NCI-H774 (cell line): ENCODE measurements at places on chromosomes 11 and 22.

GRCh38 chr11:110174645-110175310 is 81.6 kb downstream of the ZC3H12C start:
- no peak for DNase-seq

GRCh38 chr11:121563003-121563402 is 110.2 kb upstream of the SORL1-AS1 start:
- no peak for DNase-seq

GRCh38 chr22:31872209-31872608 is 72.1 kb upstream of the YWHAH start:
- DNase-seq = no peak

DNA sequence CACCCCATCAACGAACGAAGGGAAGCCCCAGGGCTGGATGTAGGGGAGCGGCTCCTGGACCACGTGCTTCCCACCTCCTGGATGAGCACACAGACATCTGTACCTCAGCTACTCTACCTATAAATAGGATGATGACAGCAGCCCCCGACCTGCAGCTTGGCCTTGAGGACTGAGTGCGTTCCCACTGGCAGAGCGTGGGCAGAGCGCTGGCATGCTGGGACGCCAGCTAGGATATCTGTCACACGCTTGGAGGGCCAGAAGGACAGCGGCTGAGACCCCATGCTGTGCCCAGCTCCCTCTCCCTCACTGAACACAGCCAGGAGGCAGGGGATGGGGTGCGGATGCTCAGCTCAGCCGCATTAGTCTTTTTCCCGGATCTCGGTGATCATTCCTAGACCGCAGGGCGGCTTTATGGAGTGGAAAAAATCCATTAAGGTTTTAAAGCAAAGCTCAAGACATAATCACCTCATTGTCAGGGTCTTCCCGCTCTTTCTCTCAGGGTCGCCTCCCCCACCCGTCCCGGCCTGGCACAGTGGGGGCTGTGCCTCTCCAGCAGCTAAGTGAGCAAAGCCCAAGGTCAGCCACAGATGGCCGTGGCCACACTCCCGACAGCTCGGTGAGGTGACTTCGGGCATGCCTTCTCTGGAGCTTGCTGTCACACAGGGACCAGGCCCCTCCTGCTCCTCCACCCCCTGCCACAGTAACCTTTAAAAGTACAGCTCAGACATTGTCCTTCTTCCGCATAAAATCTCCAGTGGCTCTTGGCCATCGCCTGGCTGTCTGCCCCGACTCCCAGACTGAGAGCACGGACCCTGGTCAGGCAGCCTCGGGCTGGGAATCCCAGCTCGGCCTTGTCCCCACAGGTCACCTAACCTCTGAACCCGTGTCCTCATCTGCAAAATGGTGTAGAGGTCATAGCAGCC is 69.6 kb upstream of the SHISAL1 start:
- DNase-seq = no peak

DNA sequence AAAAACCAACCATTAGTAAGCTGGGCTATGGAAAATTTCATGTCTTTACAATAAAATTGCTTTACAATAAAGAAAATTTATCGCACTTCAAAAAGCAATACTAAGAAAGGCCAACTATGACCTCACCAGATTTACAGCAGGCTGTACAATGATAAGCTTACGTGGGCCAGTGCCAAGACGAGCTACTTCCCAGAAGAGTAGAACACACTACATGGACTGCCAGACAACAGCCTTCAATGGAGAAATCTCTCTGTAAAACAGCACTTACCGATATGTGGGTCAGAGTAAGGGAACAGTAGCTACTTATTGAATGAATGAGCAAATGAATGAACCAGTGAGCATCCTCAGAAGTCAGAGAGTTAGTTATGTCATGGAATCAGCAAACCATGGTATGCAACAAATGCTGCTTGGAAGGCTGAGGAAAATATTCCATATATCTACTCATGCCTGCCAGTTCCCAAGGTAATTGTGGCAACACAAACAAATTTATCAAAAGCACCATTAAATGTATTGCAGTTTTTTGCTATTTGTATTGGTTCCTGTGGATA is 74.4 kb downstream of the SLC36A4 start:
- DNase-seq = no peak

DNA sequence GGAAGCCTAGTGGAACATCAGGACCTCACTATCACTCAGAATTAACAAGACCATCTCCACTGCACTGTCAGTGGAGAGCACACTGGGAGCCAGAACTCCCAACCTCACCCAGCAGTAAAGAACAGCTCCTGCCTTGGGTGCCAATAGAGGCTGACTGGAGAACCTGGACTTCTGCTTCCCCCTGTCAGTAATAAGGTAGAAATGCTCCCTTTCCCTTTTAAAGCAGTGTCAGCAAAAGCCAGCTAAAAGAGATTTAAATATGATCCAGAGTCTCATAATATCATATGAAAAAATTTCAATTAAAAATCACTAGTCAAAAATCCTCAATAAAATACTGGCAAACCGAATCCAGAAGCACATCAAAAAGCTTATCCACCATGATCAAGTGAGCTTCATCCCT is 82.8 kb downstream of the SPATA19 start:
- no peak for DNase-seq

- DNase-seq = no peak
Observed at GRCh38 chr22:38859581-38860282, 12.3 kb downstream of the CBX6 start.

DNA sequence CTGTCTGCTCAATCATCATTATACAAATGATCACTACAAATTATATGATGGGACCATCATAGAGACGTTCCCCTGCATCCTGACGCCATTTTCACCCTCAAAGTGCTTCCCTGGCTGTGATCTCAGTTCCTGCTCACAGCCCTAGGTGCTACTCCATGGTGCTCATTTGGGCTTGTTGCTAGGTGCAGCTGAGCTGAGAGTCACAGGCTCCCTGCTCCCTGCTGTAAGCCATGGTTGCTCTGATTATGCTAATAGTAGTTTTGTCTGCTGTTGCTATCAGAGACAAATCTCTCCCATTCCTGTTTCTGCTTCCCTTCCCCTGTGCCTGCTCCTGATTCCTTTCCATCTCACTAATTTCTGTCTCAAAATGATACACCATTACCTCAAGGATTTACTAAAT is 474.3 kb downstream of the METTL15 start:
- no peak for DNase-seq

- DNase-seq = no peak
Observed at GRCh38 chr11:130106381-130106780, 36.7 kb downstream of the APLP2 start.

DNA sequence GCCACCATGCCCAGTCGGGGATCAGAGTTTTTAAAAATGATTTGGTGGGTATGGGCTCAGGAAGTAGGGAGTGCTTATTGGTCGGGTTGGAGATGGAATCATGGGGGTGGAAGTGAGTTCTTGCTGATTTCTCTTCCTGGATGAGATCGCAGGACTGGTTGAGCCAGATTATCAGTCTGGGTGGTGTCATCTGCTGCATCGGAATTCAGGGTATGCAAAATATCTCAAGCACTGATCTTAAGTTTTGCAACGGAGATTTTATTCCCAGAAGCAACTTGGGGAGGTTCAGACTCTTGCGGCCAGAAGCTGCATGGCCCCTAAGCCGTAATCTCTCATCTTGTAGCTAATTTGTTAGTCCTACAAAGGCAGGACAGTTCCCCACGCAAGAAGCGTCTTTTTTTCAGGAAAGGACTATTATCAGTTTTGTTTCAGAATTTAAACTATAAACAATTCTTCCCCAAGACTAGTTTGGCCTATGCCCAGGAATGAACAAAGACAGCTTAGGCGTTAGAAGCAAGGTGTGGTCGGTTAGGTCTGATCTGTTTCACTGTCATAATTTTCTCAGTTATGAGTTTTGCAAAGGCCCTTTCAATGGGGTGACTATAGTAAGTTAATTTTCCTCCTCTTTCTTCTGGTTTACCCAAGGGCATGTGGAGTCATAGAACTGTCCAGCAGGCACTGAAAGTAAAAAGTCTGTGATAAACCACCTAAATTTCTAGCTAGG is 1.4 kb upstream of the PIWIL3 start:
- no peak for DNase-seq

- no peak for DNase-seq
Observed at GRCh38 chr22:17629173-17629489, 582 bp upstream of the ATP6V1E1 start.

DNA sequence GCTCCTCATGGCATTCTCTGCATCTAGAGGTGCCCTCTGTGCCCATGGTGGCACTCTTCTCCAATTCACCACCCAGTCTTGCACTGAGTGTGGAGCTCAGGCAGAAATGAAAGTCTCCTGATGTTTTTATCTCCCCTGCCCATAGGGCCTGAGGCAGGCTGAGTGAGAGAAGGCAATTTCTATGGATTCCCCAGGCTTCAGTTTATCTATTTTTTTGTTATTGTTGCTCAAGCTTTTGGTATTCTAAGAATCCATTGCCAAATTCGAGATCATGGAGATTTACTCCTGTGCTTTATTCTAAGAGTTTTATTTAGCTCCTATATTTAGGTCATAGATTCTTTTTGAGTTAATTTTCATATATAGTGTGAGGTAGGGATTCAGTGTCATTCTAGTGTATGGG is 40.7 kb downstream of the TSPAN18 start:
- DNase-seq = no peak

GRCh38 chr22:42711895-42712837 is 8.5 kb downstream of the A4GALT start:
- DNase-seq = no peak

DNA sequence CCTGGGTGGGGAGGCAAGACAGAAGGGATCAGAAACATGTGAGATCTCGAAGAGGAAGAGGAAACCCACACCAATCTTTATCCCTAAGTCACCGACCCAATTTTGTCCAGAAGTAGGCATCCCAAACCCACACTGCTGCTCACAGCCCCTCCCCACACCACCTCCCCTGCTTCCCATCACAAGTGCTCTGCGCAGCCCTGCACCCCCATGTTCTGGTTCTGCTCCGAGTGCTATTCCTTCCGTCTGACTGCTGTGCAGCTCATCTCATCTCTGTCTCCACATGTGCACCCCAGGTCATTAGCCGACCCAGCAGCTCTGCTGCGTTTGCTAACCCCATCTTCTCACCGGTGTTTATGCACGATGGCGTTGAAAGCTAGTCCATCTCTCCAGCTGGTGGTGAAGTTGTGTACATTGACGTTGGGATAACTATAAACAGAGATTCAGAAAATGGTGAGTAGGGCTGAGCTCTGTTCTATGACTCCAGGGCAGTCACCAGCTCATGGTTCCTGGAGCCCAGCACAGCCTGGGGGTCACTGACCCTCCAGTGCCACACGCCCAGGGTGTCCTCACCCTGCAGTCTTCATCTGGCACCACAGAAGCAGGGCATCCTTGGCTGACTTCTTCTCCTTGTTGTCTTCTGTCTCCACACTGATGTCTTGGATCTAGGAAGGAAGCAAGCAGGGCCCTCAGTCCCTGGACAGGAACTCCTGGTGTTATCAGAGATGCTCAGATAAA is 15.1 kb downstream of the SPTBN2 start:
- no peak for DNase-seq

GRCh38 chr22:42892156-42892555 is 35.1 kb upstream of the ARFGAP3 start:
- no peak for DNase-seq

DNA sequence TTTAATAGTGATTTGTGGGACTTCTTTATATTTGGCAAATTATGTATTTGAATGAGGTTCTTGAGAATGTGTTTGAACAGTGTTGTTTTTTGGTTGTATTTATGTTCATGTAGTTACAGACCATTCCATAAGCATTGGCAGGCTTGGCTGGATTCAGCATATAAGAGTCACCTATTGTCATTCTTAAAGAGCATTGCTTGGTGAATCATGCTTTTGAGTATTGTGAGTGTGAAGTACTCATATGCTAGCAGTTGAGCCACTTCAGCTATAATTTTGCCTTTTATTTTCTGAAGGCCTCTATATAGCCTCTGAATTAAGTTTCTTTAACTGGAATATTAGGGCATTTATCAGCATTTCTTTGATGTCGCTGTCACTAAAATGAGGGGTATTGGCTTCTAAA is 110.0 kb upstream of the GAL start:
- no peak for DNase-seq

DNA sequence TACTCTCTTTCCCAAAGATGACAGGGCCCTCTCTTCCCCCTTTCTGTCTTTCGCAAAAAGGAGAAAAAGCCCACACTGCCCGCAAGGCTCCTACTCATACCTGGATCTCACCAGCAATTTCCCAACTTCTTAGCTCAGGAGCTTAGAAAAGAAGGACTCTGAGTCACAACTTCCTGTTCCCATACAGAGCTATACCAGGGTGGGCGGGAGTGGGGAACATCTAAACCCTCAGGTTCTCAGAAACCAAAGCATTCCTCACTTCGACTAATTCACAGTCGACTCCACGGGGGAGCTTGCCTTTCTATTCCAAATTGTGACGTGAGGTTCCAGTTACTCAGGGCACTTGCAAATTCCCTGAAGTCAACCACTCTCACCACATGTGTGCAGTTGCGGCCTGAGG is 61.9 kb downstream of the MTNR1B start:
- DNase-seq = no peak

DNA sequence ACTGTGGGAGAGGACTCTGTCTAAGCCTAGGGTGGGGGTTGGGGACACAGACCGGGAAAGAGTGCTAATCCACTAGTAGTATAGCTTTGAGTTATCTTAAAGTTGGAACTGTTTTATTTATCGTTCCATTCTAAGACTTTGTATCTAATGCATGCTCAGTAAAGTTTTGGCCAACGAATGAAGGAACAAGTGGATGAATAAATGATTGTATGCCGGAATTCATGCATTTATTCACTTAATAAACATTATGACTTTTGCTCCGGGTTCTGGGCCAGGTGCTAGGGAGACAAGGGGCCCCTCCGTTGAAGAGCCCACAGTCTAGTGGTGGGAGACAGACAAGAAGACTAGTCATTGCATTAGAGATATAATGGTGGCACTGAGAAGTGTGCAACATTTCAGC is 645 bp downstream of the RNF121 start:
- no peak for DNase-seq

- no peak for DNase-seq
Observed at GRCh38 chr11:65204646-65205601, 23.2 kb downstream of the CAPN1 start.

DNA sequence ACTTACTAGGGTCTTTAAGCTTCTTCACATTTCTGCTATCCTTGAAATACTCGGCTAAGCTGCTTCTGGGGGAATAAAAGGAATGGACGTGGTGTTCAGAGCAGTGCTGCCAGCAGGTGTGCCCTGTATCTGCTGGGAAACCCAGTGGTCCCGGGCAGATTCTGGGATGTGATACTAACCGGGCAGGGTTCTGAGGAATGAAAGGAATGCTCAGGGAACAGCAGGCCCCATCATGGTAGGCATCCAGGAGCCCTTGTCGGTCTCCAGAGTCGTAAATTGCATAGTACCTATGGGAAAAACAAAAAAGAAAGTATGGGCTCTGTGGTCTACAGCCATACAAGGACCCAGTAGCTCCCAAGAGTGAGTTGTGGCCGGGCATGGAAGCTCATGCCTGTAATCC is 4.5 kb upstream of the TMEM223 start:
- no peak for DNase-seq

DNA sequence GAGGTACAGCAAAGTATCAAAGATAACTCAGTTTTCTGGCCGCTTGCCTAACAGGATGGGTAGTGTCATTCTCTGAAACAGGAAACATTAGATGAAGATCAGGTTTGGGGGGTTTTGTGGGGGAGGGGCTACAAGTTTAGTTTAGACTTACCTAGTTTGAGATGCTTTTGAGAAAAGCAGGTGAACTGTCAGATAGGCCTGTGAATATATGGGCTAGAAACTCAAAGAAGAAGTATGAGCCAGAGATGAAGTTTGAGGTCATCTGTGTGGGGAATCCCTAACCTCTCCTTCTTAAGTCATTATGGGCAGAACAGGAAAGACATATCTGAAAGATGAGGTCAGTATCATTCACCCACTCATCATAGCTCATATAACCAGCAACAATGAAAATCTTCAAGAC is 11.9 kb downstream of the HOATZ start:
- no peak for DNase-seq
